ENCODE measurements at places on chromosomes 6 and 20.

GRCh38 chr20:33679758-33680485 lies 5.7 kb upstream of the NECAB3 start:
- DNase-seq = peak; percentile 64

DNA sequence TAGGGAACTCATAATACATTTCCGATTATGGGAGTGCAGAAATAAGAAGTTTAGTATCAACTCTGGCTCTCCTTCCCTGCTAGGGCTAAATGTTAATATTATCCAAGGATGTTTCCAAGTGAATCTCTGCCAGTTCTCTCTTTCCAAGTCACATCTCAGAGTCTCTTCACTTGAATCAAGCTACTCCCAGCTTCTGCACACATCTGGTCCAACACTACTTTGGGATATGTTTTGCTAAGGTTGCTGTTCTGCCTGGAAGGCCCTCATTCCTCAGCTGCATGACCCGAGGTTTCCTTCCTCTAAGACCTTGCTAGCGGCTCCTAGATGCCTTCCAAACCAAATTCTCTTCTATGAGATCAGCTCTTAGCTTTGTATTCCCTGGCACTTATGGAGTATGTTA lies 331.8 kb downstream of the GJA1 start:
- DNase-seq = no peak

DNA sequence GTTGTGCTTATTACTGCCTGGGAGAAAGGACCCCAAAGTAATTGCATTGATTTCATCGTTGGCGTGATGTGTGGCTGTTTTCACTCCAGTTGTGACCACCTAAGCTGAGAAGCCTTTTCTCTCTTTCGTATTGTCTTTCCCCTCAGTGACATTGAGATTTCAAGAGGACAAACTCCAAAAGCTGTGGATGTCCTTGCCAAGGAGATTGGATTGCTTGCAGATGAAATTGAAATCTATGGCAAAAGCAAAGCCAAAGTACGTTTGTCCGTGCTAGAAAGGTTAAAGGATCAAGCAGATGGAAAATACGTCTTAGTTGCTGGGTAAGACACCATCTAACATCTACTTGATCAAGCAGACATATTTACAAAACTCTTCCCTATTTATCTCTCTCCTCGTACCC lies 60.5 kb downstream of the MTHFD1L start:
- DNase-seq = no peak

- peak; percentile 33 for DNase-seq
Observed at GRCh38 chr6:77650098-77650663, 2.7 kb upstream of the MEI4 start.

GRCh38 chr6:52691718-52692117 lies 20.8 kb downstream of the TMEM14A start:
- DNase-seq = no peak

DNA sequence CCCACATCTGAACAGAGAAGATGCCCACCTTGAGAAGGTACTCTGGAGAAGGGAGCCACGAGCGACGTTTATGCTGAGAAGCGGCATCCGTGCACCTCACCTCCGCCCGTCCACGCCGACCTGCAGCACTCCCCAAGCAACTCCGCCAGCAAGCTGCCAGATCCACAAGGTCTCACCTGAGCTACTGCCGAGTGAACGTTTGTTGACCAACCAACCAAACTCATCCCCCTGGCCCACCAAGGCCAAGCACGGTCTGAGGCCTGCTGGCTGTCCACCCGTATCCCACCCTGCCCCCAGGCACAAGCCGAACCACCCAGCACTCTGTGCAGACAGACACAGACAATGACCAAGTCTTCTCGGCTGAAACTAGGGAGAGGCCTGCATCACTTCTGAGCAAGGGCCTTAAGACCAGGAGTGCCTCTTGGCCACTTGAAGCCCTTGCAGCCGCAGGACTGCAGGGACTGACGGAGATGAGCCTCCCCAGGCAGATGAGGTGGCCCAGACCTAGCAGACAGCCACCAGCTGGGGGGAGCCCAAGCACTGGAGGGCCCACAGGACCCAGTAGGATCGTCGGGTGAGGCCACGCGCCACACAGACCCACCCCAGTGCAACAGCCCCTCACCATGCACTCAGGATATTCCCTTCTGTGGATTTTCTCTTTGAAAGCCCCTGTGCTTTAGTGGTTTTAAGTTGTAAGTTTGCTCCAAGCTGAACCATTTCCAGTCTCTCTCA lies 12.1 kb downstream of the TAF4 start:
- DNase-seq = no peak

DNA sequence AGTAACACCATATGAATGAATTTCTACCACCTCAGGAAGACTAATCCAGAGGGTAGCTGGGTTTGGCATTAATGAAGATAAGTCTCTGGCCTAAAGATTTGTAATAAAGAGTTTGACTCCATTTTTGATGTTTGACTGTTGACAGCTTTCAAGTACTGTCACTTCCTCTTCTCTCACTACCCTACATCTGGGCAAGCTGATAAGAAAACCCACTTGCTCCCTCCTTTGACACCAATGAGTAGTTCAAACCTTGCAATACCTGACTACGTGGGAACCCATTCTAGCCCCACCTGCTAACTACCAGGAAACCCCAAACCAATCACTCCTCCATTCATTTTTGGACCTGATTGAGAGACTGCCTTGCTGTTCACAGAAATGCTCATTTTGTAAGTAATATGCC lies 621.5 kb downstream of the TENT5A start:
- DNase-seq = no peak
